Caco-2 (cell line): ENCODE measurements at places on chromosomes 7 and 10.

DNA sequence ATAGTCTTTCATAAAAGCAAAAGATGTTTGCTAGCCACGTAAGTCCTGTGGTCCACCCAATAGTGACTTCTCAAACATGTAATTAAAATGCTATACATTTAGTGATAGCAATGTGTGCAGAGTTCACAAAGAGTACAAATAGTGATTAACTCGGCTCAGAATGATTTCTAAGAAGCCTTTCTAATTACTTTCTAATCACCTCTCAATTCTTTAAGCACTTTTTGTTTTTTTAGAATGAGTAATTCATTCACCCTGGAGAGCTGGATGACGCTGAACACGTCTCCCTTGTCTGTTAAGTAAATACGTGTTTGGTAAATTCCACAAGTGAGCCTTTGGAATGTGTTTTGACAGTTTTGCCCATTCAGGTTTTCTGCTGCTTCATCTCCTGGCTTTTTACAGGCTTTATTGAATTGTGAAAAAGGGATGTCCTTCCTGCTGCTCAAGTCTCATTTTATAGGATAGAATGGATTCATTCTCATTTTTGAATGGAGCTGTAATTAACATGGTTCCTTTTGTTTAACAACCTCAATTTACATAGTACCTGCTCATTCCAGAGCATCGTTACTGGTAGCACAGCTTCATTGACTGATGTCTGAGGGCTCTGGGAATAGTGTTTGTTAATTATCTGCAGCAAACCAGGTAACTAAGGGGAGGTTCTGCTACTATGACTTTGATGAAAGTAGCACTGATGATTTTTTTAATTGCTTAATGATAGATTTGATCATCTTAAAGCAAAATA lies 212.1 kb downstream of the VTI1A start:
- peak; percentile 43 for DNase-seq

DNA sequence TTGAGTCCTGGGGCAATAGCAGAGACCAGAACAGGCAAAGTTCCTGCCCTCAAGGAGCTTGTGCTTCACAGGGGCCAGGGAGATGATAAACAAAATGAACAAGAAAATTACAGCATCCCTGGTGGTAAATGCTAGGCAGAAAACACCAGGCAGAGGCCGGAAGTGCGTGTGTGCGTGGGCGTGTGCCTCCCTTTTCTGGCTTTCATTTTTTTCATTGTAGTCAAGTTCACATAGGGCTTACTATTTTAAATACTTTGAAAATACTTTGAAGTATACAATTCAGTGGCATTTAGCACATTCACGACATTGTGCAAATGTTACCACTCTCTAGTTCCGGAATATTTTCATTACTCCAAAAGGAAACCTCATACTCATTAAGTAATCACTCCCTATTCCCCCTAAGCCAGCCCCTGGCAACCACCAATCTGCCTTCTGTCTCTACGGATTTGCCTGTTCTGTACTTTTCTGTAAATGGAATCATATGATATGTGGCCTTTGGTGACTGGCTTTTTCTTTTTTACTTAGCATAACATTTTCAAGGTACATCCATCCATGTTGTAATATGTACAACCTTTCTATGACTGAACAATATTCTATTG lies 88.1 kb upstream of the PDCD4 start:
- DNase-seq = no peak

DNA sequence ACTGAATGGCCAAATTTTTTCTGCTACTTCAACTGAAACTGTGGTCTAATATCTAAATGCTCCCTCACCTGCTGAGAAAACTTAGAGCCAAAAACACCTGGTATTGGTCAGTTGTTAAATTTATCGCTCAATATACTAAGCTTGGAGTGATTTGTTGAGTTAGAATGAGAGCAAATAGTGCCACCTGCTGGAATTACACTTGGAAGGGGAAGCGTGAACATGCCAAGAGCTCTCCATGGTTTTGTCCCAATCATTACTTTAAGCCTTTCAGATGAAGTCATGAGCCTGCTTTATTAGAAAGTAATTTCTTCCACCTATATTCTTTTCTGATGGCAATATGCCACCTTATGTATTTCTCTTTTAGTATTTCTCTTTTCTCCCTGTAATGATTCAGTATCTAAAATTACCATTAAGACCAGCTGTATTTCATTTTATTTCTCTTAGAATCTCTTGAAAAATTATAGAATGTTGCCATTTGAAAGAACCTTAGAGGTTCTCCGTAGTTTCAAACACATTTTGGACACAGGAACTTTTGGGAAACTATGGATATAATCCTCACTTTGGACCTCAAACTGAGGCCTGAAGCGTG lies 447.8 kb upstream of the C7orf33 start:
- peak; percentile 49 for DNase-seq

GRCh38 chr7:71345117-71345884 lies 213.4 kb downstream of the GALNT17 start:
- DNase-seq = no peak

- DNase-seq = no peak
Observed at GRCh38 chr10:126387931-126388911, at the start of gene ADAM12. Gene ADAM12, minus strand, starts transcription at chr10:126388477. Its CDS starts 332 bp downstream, at chr10:126388145.

DNA sequence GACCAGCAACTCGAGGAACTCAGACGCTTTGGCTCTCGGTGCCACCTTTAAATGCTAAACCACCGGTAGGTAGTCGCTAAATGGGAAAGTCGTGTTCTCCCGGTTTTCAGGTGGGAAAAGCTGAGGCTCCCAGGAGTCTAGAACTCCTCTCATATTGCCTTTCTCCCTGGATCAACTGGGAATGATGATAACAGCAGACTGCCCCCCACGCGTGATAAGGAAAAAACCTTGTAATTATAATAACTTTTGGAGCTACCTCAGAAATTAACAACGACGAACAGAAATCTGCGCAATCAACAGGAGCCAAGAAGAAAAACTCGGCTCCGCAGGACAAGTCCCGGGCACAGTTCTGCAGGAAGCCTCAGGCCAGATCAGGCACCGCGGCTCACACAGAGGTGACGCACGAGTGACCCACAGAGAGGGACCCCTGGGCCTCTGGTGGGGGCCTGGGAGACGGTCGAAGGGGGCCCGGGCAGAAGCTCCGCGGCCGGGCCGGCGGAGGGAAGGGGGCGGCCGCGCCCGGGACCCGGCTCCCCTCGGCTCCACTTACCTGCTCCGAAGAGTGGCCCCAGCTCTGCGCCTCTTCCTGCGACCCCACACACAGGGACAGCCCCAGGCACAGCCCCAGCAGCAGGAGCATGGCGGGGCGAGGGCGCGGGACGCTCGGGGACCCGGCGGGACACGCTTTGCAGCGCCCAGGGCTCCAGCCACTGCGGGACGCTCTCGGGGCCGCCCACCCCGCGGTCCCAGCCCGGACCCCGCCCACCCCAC lies at the start of gene ITIH5:
ITIH5 (minus strand) TSS at position 714 of the 771 bp plus-strand sequence; CDS start at position 640, 74 bp downstream.
- DNase-seq = no peak

DNA sequence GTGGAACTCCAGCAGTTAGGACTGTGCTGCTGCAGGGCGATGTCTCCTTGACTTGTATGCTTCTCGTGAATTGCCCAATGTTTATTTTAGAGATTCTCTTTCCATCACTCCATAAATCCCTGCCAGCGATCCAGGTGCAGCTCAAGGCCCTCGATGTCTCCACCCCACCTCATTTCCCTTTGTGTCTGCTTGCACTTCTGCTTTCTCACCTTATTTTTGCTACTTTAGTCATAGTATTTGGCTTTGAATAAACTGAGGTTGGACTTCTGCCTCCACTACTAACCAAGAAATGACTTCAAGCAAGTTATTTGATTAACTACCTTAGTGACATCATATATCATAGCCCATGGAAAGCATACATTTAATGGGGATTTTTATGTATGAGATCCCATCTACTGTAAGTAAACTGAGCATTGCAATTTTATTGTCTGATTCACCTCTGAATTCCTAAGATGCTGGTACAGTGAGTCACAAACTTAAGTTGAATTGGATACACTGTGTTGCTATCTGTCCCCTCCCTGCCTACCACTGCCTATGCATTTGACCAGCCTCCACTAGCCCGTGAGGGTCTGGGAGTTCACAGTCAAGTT lies 255.8 kb downstream of the ABCA13 start:
- no peak for DNase-seq

- DNase-seq = no peak
Observed at GRCh38 chr7:43465581-43466554, 117.0 kb upstream of the STK17A start.

DNA sequence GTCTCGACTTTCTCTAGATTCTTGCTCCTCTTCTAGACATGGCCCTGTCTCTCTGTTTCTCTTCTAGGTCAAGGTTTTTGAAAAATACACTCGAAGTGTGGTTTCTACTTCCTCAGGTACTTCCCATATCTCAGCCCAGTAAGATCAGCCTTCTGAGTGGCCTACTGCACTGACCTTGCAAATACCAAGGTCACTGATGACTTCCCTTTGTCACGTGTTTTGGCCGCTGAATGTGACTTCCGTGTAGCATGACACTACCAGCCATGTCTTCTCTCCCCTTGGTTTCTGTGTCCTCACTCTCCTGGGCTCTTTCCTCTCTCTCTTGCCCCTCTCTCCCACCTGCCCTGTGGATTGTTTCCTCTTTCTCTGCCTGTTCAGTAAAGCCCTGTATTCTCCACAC lies 7.9 kb upstream of the WIPF3 start:
- no peak for DNase-seq

DNA sequence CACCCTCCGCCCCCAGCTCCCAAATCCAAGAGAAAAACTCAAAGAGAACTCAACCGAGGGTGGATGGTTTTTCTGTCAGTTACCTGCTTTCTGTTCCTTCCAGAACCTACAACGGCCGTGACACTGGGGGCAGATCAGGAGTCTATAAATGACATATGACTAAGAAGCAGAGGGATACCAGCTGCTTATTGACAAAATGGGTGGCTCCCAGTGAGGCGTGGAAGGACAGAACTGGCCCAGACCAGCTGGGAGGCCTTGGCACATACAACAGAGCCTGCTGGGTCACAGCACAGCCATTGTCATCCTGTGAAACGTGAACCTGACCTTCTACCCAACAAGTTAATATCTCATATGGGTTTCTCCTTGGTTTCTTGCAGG lies 84.3 kb upstream of the ADRB1 start:
- no peak for DNase-seq

DNA sequence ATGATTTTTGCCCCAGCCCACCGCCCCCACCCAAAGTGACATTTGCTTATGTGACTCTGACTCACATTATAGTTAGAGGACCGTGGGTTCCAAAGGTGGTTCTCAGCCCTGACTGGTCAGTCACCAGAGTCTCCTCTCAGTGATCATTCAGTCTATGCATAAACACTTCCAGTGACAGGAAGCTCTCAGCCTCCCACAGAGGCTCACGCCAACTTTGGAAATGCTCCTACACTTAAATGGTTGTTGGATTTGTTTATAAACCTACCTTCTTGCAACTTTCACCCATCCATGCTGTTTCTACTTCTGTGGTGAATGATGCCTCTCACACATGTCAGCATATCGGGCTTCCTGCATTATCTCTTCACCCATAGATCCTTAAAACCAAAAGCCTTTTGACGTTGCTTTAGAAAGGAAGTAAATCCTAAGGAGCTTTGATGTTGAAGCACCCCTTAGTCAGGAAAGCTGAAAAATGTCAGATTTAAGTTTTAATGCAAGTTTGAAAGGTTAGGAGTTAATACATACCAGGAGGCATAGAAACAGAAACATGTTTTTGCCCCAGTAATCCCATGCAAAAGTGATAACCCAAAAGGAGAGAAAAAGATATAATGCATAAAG lies 46.5 kb upstream of the FGL2 start:
- no peak for DNase-seq

DNA sequence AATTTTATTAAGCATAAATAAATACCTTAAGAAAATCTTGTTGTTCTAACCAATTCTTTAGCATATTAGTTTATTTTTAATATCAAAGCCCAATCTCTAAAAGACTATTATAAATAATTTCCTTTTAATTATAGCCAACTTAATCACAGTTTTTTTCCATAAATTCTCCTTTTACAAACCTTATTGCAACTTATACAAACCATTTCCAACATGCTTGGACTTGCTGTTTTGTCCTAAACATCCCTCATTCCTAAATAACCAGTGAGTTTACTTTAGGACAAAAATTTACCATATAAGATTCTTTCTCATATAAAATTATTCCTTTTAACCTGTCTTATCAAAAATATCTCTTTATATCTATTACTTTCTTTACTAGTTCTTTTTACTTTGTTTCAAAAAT lies 25.2 kb upstream of the LSM8 start:
- no peak for DNase-seq

GRCh38 chr10:2301227-2301626 lies 563.9 kb upstream of the ADARB2 start:
- no peak for DNase-seq

GRCh38 chr10:84236807-84237198 lies 4.5 kb downstream of the LRIT1 start:
- no peak for DNase-seq

GRCh38 chr10:116124777-116125176 lies 148.2 kb downstream of the GFRA1 start:
- DNase-seq = no peak

DNA sequence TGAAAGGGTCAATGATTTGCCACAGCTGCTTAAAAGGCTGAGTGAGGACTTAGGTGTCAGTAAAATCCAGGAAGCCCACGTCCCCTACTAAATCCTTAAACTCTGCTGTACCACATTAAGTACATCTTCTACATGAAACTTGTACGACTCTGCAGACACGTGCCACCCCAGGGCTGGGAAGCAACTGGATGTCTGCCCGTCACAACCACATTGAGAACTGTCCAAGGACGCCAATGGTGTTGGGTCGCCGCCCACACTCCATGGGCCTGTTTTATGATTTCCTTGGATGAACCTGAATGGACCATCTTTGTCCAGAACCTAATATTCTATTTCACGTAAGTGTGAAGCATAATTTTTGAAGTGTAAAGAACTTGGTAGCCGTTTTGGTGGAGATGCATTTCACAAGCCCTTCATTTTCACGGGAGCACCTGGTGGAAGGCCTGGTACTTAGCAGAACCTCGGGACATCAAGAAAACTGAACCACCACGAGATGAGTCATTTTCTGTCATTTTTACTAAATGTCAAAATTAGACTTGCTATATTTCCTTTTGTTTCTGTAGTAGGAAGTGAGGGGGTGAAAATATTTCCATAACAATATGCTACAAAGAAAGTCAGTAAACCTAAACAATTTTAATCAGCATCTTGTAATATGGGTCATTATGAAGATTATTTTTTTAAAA lies 134.9 kb downstream of the SFMBT2 start:
- no peak for DNase-seq

DNA sequence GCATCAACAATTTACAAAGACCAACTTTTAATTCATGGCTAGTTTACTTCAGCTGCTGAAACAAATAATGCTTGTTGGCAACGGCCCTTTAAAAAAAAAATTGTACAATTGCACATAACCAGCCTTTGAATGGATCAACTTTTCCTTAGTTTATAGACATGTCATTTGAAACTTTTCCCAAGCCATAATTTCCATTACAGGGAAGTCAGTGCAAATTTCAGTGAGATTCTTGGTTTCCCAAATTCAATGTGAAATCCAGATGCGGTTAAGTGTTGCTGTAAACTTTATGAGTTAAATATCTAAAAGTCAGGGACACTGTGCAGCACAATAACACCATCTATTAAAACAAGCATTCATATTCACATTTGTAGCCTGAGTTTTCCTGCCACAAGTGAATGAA lies 182.2 kb downstream of the JAZF1 start:
- no peak for DNase-seq

GRCh38 chr10:60960913-60961312 lies 16.9 kb upstream of the RHOBTB1 start:
- no peak for DNase-seq
